ENCODE measurements at places on chromosomes 12 and 14. TPM values are rescaled to one million over a fixed set of nuclear protein-coding genes. Genes with fewer than 3 reads are reported as not detected.

DNA sequence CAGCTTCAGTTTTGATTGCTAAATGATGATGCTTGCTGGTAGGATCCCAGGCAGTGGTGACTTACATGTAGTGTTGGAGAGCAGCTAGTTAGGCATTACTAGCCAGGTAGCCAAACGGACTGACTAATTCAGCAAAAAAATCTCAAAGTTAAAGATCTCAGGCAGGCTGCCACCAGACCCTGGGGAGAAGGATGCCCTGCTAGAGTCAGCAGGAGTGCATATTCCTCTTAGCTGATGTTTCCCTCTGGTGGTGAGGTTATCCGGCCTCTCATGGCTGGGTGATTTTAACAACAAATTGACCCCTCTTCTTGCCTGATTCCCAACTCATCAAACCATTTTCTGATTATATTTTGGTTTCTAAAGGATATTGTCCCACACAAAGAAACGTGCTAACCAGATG lies 2.8 kb downstream of the EFS start:
- H3K36me3 ChIP-seq, result no peaks in the 10 kb centered on the region
- H3K27me3 ChIP-seq, result peaks cover 23% of the 10 kb centered on the region
- H3K4me3 ChIP-seq, result no peak overlapping the region
- H3K4me1 ChIP-seq, result no peaks in the 10 kb centered on the region

Gene STAC3
- 4.2 TPM for total RNA-seq

- DNase-seq, result peak; percentile 48
- peaks cover 32% of the 10 kb centered on the region for H3K4me1 ChIP-seq
- peak overlapping the region; percentile 54 for H3K4me3 ChIP-seq
- H3K36me3 ChIP-seq, result peaks cover 22% of the 10 kb centered on the region
- no peak overlapping the region for H3K27ac ChIP-seq
These were observed 4.2 kb downstream of the RDH5 start for GRCh38 chr12:55724226-55724939.

Gene P2RX2
- not detected for total RNA-seq

- peaks cover 15% of the 10 kb centered on the region for H3K36me3 ChIP-seq
- H3K27ac ChIP-seq, result peak overlapping the region; percentile 86
- DNase-seq, result no peak
- H3K27me3 ChIP-seq, result no peaks in the 10 kb centered on the region
- peak overlapping the region; percentile 16 for H3K4me3 ChIP-seq
- peaks cover 36% of the 10 kb centered on the region for H3K4me1 ChIP-seq
These were observed 2.0 kb upstream of the PCK2 start for GRCh38 chr14:24092110-24092504.
